ENCODE measurements at places on chromosomes 1 and 21.

- DNase-seq, result no peak
Measured at GRCh38 chr1:185674201-185674600, 60.0 kb upstream of the HMCN1 start.

GRCh38 chr1:112700290-112701226 lies 6.4 kb downstream of the RHOC start:
- peak; percentile 37 for DNase-seq

DNA sequence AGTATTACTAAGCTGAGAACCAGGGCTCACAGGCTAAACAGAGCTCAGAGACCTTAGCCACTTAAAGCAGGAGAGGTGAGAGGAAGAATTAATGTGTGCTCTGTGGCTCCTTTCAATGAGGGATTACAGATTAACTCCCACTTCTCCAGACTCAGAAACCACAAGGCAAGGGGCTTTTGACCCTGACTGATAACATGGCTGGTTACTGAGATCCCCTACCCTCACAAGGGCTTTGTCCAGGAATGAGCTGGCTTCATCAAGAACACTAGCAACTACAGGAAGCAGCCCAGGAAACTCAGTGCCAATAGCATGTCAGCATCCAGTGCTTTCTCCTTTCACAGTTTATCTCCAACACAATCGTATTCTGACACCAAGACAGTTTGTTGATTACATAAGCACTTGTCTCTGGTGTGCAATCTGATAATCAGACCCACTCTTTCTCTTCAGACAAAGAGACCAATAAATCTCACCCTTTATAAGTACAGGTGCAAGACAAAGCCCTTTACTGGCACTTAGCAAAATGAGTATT lies 38.8 kb downstream of the ERI3 start:
- peak; percentile 60 for DNase-seq

- DNase-seq, result no peak
Measured at GRCh38 chr1:47469390-47469759, 31.5 kb downstream of the FOXD2 start.

GRCh38 chr1:247332215-247332622 lies 552 bp upstream of the ZNF496 start:
- peak; percentile 35 for DNase-seq

- DNase-seq, result no peak
Measured at GRCh38 chr1:60535713-60536112, 462.1 kb upstream of the C1orf87 start.

DNA sequence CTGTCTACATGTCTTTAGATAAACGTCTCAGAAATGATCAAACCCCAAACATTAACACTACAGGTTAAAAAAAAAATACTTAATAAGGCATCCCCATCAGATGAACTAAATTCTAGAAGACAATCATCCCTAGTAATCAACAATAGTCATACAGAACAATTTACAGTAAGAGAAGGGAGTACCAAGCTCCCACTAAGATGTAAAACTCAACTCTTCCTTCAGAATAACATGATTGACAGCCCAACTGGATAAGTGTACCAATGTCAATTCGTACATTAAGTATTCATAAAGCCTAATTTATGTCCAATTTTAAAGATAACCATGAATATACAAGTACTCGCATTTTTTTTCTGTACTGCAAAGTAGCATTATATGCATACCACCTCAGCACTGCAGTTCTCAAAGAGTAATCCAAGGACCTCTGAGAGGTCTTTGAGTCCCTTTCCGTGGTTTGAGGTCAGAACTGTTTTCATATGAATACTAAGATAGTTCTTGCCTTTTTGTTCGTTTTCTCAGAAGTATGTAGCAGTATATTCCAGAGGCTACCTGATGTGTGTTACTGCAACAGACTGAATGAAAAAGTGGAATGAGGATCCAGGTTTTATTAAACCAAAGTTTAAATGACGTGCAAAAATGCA lies 6.6 kb downstream of the SCAF4 start:
- DNase-seq, result peak; percentile 59

DNA sequence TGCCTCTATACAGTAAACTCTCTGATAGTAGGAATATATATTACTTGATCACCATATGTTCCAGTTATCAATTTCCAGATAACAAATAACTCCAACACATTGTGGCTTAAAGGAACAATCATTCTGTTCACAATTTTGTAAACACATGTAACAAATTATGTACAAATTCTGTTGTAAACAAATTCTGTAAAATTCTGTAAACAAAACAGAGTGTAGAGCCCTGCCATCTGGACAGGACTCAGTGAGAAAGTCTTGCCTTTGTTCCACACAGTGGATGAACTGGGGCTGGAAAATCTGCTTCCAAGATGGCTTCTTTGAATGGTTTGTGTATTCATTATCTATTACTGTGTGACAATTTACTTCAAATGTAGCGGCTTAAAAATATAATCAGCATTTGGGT lies 69.0 kb upstream of the LRRC7 start:
- DNase-seq, result no peak

DNA sequence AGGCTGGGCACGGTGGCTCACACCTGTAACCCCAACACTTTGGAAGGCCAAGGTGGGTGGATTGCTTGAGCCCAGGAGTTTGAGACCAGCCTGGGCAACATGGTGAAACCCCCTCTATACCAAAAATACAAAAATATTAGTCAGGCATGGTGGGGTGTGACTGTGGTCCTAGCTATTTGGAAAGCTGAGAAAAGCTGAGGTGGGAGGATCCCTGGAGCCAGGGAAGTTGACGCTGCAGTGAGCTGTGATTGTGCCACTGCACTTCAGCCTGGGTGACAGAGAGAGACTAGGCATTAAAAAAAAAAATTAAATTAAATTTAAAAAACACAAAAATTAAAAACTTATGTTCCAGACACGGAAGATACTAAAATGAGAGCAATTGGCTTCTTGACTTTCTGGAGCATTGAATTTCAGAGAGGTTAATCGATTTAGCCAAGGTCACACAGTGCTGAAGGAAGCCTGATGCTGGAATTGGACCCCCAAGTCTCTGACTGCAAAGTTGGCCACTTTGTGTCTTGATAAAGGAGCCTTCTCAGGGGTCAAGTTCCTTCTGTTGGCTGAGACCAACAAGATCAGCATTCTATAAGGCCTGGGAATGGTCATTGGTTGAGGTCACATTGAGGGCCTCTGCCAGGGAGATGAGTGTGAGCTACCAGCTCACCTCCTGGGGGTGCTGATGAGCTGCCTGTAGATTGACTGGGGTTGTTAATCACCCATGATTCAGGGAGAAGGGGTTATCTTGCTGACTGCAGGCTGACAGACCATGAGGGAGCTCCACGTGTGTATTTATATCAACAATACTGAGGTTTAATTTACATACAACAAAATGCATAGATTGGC lies 54.3 kb downstream of the RPS6KA1 start:
- peak; percentile 48 for DNase-seq

GRCh38 chr1:66699213-66699612 lies 53.0 kb upstream of the DYNLT5 start:
- no peak for DNase-seq

DNA sequence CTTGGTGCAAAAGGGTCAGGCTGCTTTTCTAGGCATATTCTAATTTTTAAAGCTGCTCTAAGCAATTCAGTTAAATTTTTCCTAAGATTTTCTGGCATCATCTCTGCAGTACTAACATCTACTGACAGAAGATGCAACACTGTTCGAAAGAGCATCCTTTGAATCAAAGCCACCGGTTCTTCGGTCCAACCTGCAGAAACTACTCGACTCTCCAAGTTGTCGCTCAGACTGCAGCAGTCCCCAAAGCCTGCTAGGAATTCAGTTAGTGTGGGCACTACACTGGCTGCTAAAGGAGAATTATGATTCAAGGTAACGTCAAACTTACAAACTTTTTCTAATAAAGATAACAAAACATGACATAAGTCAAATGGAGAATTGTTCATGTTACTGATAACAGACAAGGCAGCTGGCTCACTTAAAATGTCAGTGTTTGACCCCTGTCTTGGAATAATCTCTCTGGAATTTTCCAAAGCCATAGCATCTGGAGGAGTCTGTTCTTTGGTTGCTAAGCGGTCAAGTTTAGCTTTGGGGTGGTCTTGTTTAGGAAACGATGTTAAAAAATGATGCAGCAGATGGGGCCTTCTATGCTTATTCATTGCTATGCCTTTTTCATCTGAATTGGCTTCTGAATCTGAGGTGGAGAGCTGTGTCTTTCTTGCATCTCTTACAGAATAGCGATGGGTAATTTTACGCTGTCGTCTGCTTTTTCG lies 56.9 kb downstream of the LYST start:
- DNase-seq, result no peak

GRCh38 chr1:206658264-206658980 lies 23.1 kb downstream of the DYRK3 start:
- peak; percentile 57 for DNase-seq

GRCh38 chr1:216927633-216928032 lies 204.4 kb upstream of the ESRRG start:
- no peak for DNase-seq

- no peak for DNase-seq
Measured at GRCh38 chr1:24562625-24563024, 6.7 kb downstream of the NCMAP start.

DNA sequence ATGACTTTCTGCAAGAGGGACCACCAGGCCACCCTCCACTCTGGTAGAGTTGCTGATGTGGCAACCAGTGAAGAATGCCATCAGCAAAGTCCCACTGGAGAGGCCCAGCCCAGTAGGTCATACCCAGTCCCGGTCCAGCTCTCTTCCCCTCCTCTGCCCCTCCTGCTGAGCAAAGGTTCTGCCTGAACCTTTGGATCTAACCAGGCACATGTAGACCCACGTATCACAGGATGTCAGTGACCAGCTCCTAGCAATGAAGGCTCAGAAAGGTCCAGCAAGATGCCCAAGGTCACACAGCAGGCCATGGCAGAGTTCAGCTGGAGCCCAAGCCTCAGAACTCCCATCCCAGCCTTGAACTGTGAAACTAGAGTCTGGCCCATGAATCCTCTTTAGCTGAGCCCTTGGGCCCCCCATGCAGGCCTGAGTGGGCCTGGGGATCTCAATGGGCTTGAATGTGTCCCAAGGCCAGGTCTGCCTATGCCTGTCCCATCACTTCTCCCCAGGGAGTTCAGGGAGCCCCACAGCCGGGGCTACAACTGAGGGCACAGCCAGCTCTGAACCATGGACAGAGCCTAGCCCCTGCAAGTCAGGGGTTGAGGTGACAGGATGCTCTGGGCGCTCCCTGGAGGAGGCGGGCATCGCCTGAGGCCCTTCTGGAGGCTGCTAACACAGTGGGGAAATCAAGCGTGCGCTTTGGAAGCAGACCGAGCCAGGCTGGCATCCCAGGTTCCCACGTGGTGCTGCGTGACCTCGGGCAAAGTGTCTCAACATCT lies 21.4 kb upstream of the PADI1 start:
- no peak for DNase-seq

DNA sequence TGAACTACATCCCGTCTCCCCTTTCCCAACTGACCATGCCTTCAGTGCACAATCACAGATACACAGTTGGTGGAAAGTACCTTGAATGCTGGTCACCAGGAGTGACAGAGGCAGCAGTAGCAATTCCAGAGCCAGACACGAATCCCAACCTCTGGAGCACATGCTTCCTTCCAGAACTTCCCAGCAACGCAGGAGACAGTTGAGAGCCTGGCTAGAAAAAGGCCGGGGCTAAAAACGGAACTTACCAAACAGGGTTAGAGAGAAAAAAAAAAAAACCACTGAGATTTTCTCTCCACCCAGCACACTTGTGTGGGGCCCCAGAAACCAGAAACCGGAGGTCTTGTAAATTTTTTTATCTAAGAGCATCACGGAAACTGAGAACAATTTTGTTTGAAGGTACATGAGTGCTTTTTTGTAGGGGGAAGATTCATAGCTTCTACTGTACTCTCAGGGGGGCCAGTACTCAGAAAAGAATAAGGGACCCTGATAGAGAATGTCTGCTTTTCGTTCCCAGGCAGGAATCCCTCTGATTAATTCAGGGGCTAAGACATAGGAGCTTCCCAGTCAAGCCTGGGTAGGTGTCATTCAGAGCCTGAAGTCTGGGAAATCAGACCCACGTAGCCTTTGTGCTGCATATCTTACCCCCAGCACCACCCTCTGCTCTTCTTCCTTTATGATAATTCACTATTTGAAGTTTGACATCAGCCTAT lies at the start of gene CD48:
Gene CD48, minus strand, starts transcription at position 221 of the 710 bp plus-strand sequence. Its CDS starts 59 bp downstream, at position 162.
- peak; percentile 80 for DNase-seq

GRCh38 chr1:30912224-30912623 lies 3.7 kb upstream of the SDC3 start:
- DNase-seq, result no peak

- peak; percentile 17 for DNase-seq
Measured at GRCh38 chr1:54403808-54404261, 2.4 kb downstream of the SSBP3 start.

- DNase-seq, result peak; percentile 71
Measured at GRCh38 chr1:24932284-24932683, 2.2 kb upstream of the RUNX3 start.

DNA sequence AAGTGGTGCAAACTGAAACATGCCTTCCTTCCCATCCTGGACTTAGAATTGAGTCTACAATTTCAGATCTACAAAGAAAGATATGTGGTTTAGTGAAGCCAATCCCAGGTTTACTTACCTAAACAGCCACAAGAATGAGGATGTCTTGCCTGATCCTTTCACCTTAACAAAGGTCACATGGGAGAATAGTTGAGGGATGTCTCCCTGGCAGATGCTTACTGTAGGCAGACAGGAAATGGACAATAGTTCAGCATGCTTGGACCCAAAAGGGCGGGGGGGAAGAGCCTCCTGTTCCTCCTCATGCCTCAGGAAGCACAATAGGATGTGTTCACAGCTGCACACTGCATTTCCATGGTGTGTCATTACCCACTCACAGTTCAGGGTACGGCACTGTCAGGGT lies 492.7 kb upstream of the USP24 start:
- DNase-seq, result no peak

GRCh38 chr1:21350202-21350885 lies 60.1 kb upstream of the ECE1 start:
- no peak for DNase-seq

GRCh38 chr1:86695400-86695799 lies 9.0 kb upstream of the SH3GLB1 start:
- DNase-seq, result no peak

DNA sequence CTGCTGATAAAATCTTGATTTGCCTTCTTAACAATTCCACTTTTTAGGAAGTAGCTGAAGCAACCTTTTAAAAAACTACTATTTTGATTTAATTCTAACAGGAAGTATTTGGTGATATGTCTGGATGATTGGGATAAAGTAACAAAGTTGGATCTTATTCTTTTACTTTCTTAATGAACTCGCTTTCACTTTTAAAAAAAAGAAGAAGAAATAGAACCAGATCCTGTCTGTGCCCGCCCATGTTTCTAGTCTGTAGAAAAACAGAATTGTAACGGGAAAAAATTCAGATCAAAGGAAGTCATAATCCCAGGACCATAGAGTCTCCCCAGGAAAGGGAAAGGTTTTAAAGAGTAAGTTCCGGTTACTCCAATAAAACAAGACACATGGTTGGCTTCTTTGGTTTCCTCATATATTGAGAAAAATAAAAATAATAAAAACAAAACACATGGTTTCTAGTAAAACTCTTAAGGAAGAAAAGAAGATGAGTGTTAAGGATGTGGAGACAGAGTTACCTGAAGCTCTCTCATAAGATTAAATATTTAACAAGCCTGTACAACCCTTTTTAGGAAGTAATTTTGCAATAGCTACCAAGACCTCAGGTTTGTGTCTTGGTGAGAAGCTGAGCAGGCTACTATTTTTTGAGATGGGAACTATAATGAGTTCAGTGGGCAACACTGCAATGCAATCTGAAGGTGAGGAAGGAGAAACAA lies 4.9 kb downstream of the CD48 start:
- no peak for DNase-seq

- DNase-seq, result no peak
Measured at GRCh38 chr1:201626629-201627275, 87.8 kb downstream of the NAV1 start.

GRCh38 chr1:91689641-91690481 lies 189.2 kb downstream of the CDC7 start:
- no peak for DNase-seq

GRCh38 chr1:31764312-31765040 lies at the start of gene ADGRB2:
TSS of gene ADGRB2 (minus strand) at chr1:31764340. CDS start at chr1:31757221, 7,119 bp downstream.
- no peak for DNase-seq

Data from activated CD4-positive, alpha-beta T cell treated with anti-CD3 and anti-CD28 coated beads, Interleukin-2, Interleukin-4, amounts not matched to agents 100 ng/mL and 50 ng/mL, durations not matched to agents 16 hours and 8 hours (primary cell).